ENCODE measurements at places on chromosomes 1 and 21. TPM values are rescaled to one million over a fixed set of nuclear protein-coding genes. Genes with fewer than 3 reads are reported as not detected.
A peak's percentile ranks its signal among the peaks of the same experiment; 100 is the strongest.

GRCh38 chr21:17451364-17451891 lies 61.4 kb upstream of the CXADR start:
- DNase-seq = peak; percentile 39

- no peak for DNase-seq
These were observed 8.6 kb downstream of the LAMC2 start for GRCh38 chr1:183194527-183195141.

GRCh38 chr1:157600236-157600635 lies 2.4 kb upstream of the FCRL4 start:
- DNase-seq = no peak

DNA sequence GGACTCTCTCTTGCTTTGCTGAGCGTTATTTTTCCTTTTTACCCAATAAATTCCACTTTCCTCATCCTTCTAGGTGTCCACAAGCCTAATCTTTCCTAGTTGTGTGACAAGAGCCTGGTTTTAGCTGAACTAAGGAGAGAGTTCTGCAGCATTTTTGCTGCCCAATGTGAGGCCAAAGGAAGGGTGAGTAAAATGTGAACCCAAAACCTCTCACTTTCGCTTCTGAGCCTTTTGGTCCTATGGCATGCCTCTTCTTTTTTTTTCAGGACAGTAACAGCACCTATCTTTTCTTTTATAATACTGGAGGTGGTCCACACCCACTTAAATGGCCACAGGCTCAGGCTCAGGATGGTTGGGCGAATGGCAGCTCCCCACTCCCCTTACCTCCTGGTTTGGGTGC lies 111.1 kb downstream of the COP1 start:
- DNase-seq = no peak

DNA sequence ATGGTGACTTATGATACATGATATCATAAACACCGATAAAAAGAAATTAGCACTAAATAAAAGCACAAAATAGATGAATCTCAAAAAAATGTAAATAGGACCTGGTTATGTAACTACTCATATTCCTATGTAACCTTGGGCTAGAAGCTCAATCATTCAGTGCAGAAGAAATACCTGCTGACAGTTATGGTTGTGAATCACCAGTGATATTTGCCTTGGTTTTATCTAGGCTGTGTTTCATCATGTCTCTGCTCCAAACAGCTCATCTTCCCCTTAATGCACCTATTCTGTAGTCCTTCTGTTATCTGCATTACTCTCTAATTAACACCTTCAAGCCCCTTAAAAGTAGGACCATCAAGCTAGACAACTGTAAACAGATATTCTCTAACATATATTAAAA lies 16.3 kb upstream of the PIGC start:
- DNase-seq = no peak

FMO1 gene
- 12.7 TPM for polyA plus RNA-seq

- no peak for DNase-seq
These were observed 114.5 kb downstream of the LRRC40 start for GRCh38 chr1:70090875-70091274.

LCE1A gene
- not detected for polyA plus RNA-seq

- no peak for DNase-seq
These were observed 16.3 kb upstream of the ADAMTSL4 start for GRCh38 chr1:150532860-150533259.

HSPB7 gene
- 110 TPM for polyA plus RNA-seq

DNA sequence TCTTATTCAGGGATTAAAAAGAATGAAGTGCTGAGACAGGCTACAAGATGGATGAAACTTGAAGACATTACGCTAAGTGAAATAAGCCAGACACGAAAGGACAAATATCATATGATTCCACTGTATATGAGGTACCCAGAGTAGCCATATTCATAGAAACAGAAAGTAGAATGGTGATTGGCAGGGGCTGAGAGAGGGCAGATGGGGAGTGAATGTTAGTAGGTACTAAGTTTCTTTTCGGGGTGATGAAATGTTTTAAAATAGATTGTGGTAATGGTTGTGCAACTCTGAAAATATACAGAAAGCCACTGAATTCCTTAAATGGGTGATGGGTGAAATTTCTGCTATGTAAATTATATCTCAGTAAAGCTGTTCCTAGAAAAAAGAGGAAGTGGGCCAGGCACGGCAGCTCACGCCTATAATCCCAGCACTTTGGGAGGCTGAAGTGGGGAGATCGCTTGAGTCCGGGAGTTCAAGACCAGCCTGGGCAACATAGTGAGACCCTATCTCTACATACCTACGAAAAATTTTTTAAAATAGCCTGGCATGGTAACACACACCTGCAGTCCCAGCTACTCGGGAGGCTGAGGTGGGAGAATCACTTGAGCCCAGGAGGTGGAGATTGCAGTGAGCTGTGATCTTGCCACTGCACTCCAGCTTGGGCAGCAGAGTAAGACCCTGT lies 15.9 kb downstream of the SLC27A3 start:
- DNase-seq = peak; percentile 59

RHBDL2 gene
- 0.81 TPM for polyA plus RNA-seq

DNA sequence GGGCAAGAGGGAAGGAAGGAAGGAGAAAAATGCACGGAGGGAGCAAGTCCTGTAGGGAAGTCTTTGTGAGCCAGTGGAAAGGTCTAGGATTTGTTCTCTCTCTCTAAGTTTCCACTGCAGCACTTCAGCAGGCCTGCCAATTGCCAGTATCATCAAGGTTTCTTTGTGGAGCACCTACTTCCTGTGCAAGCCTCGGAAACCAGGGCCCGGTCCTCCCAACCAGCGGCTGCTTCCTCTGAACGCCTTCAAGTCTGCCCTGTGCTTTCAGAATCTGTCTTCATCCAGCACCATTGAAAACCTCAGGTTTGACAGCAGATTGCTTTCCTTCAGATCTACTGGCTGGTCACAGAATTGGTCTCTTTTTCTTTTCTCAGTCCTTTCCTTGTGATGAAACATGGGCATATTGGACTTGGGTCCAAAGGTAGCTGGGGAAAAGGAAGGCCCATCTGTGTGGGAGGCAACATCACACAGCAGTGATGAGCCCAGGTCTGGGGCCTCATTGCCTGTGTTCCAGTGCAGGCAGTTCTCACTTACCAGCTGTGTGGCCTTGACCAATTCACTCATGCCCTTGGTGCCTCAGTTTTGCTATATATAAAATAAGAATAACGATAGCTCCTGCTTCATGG lies 144.5 kb downstream of the SEC16B start:
- no peak for DNase-seq

- DNase-seq = no peak
These were observed 179.1 kb downstream of the PSMG1 start for GRCh38 chr21:39003982-39004633.

DNA sequence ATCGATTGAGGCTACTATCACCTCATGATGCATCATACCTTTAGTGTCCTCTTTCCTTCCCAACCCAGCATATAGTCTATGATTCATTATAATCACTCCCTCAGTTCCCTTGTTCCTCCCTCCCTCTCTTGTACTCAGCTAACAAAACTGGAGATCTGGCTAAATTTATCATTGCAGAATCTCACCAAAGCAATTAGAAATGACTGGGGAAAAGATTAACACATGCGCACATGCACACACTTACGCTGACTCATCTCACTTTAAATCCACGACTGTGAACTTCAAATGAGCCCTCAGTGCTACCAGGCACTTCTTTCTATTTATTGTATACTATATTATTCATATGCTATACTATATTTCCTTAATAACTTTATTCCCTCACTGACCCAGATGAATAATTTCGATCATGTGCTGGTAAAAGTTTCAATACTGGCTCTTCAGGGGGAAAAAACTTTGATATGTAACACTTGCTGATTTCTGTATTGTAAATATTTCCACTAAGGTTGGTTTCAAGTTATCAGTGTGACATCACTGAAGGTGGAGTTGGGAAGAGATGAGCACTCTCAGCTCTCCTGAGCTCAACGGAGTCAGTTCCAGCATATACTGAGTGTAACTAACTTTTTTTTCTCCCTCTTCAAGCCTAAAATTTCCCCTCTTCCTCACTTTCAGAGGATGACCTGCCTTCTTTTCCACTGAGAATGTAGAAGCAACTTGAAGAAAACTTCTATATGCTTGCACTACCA lies 613.7 kb upstream of the B3GALT2 start:
- peak; percentile 7 for DNase-seq

DNA sequence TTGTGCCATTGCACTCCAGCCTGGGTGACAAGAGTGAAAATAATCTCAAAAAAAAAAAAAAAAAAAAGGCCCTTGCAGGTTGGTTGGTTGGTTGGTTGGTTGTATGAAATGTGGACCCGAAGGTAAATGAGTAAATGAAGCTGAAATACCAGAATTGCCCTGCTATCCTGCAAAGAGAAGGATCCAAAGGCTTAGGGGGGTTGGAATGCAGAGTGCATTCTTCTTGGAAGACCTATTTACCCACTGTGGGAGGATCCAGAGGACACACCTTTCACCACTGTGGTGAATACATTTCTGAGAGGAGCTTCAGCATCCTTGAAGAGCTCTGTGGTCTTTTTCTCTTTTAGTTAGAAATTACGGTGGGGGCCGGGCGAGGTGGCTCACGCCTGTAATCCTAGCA lies 28.7 kb upstream of the EIF4G3 start:
- no peak for DNase-seq

- no peak for DNase-seq
These were observed 45.2 kb upstream of the HAO2 start for GRCh38 chr1:119323216-119323982.

KRTAP19-3 gene
- not detected for polyA plus RNA-seq

NFIA gene
- polyA plus RNA-seq = 36.9 TPM

TXNIP gene
- 287 TPM for polyA plus RNA-seq

MPZL1 gene
- 86.5 TPM for polyA plus RNA-seq

DNA sequence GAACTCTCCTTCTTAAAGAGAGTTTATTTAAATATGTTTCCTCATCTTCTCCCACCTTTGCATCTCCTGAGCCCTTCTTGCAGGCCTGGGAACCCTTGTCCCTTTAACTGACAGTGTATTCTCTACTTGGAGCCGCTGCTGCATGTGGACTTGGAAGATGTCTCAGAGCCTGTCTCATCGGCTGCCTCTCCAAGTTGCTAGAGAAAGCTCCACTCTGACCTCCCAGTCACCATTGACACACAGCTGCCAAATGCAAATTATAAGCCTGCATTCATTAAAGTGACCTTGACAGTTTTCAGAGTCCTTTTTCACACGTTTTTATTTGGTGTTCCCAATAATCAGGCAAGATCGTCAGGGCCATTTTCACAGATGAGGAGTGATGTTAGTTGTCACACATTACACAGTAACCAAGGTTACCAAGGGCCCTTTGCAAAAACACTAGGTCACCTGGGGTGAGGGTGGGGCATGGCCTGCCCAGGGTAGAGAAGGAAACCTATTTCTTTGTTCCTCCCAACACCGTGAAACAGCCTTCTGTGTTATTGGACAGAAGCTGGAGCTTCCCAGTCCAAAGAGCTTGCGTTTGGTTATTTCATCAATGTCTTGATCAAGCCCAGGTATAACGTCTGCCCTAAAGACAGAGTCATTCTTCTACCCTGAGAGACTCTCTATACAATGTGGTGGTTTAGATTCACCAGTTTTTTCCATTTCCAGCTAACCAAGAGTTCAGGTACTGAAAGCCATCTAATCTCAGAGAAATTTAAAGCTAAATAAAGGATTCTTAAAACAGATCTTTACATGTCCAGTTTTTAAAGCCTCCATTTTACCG lies 164.1 kb downstream of the GALNT2 start:
- DNase-seq = no peak

DNA sequence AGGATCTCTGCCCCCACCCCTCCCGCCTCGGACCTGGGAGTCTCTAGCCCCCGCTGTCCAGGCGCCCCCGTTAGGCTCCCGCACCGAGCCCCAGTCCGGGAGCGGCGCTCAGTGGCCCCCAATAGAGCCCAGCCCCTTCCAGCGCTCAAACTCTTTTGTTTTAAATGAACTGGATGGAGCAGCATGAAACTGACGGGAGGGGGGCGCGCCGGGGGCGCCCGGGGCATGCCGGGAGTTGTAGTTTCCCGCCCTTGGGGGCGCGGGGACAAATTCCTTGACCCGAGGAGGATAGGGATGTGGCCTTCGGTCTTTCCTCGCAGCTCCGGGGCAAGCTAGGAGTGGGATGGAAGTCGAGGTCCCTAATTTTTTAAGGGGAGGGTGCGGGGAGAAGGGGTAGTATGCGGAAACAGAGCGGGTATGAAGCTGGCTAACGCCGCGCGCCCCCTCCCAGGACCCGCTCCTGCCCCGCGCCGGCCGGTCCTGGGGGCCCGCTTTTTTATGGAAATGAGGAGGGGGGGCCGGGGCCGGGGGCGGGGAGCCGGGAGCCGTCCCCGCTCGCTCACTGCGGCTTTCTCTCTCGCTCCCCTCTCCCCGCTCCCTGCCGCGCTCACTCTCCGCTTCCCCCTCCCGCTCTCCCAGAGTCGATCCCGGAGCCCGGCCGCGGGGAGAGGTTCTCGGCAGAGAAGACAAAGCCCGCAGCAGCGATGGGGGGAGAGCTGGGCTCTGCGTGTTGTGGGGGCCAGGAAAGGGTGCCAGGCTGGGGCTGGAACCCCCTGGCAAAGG lies at the start of gene MEX3A:
MEX3A (minus strand) TSS at position 157 of the 783 bp plus-strand sequence. CDS start 467 bp downstream, outside the sequence.
- DNase-seq = peak; percentile 97

TNNI3K gene
- polyA plus RNA-seq = 0.63 TPM

All from muscle of back (tissue), 13 donors.